ENCODE measurements at places on chromosomes 2 and 18. TPM values are rescaled to one million over a fixed set of nuclear protein-coding genes. Genes with fewer than 3 reads are reported as not detected.

DNA sequence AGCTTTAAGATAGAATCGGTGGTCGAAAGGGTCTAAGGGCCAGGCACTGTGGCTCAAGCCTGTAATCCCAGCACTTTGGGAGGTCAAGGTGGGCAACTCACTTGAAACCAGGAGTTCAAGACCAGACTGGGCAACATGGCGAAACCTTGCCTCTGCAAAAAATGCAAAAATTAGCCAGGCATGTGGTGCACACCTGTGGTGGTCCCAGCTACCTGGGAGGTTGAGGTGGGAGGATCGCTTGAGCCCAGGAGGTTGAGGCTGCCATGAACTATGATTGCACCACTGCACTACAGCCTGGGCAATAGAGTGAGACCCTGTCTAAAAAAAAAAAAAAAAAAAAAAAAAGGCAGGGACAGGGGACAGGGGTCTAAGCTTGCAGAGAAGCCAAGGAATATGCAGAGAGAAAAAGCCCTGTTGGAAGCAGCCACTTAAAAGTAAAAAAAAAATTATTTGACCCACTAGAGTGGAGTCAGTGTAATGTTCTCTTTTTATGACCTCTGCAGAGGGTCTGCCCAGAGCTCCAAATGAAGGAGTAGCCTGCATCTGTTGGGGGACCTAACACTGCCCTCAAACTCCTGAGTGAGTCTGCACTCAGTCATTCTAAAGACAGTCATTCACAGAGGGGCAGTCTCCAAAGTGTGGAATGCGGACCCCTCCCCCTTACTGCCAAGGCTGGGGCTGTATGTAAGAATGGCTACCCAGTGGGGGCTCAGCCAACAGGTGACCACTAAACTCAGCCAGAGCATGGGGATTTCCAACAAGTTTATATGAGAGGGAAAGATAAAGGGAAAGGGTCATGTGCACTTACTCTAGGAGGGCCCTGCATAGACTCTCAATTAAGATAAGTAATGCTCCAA, 118.5 kb upstream of the CDCA7 start:
- DNase-seq, result no peak

- no peak for DNase-seq
Observed at GRCh38 chr2:136255648-136256461, 137.9 kb upstream of the CXCR4 start.

- no peak for DNase-seq
Observed at GRCh38 chr2:130763405-130763804, 8.1 kb downstream of the AMER3 start.

GRCh38 chr18:5455674-5456073, 88.1 kb downstream of the EPB41L3 start:
- DNase-seq, result no peak

- no peak for DNase-seq
Observed at GRCh38 chr18:36389811-36390581, 92.5 kb downstream of the FHOD3 start.

- no peak for DNase-seq
Observed at GRCh38 chr18:14969500-14969899, 221.5 kb downstream of the ANKRD30B start.

The INHA gene
- total RNA-seq, result 75.2 TPM

GRCh38 chr2:174888146-174888545, 117.0 kb downstream of the CHN1 start:
- DNase-seq, result no peak

The LOXHD1 gene
- total RNA-seq, result 0.13 TPM

DNA sequence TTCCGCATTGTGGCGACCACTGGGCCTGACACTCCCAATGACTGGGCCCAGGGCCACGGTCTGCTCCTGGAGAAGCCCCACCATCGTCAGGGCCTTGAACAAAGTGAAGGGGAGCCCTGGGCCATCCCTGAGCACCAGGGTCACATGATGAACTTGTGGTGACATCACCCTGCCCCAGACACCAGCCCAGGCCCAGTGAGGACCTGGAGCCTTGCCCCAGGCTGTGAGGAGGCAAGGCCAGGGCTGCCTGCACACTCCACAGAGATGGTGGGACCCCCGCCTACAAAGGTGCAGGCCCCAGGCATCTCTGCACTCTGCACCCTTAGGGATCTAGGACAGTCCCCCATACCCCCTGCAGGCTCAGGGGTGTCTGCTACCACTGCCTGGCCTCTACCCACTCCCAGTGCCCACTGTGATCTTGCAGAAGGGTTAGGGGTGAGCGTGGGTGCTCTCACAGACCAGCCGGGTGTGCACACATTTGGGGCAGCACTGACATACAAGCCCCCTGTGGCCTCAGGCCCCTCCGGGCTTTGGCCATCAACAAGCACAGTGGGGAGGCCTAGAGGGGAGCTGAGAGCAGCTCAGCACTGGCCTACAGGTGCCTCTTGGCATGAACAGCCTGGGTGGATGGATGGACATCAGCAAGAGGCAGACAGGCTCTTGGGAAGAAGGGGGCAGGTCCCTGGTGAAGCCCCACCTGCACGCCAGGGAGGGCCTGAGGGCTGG, 624.0 kb upstream of the LRRTM4 start:
- no peak for DNase-seq

The USP37 gene
- total RNA-seq, result 17.6 TPM

- DNase-seq, result no peak
Observed at GRCh38 chr2:12010779-12011178, 264.3 kb downstream of the LPIN1 start.

DNA sequence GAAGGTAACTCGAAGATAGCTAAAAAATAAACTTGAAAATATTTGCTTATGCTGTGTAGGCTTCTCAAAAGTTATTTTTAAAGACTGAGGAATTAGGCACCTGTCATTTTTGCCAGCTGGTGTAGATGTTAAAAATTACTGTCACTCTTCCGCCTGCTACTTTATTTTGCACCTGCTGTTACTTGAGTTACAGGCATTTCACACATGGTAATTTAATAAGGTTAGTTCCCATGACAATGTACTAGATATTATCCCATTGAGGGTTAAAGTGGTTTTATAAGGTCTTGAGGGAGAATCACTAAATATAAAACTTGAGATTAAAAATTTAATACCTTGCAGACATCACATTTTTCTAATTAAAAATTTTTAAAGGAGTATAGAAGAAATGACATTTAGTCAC, 26.6 kb downstream of the MYL1 start:
- no peak for DNase-seq

The NCKAP5 gene
- total RNA-seq, result 1.7 TPM

The WNT6 gene
- total RNA-seq, result 1.6 TPM

- peak; percentile 17 for DNase-seq
Observed at GRCh38 chr2:120860579-120860922, 124.9 kb downstream of the GLI2 start.

DNA sequence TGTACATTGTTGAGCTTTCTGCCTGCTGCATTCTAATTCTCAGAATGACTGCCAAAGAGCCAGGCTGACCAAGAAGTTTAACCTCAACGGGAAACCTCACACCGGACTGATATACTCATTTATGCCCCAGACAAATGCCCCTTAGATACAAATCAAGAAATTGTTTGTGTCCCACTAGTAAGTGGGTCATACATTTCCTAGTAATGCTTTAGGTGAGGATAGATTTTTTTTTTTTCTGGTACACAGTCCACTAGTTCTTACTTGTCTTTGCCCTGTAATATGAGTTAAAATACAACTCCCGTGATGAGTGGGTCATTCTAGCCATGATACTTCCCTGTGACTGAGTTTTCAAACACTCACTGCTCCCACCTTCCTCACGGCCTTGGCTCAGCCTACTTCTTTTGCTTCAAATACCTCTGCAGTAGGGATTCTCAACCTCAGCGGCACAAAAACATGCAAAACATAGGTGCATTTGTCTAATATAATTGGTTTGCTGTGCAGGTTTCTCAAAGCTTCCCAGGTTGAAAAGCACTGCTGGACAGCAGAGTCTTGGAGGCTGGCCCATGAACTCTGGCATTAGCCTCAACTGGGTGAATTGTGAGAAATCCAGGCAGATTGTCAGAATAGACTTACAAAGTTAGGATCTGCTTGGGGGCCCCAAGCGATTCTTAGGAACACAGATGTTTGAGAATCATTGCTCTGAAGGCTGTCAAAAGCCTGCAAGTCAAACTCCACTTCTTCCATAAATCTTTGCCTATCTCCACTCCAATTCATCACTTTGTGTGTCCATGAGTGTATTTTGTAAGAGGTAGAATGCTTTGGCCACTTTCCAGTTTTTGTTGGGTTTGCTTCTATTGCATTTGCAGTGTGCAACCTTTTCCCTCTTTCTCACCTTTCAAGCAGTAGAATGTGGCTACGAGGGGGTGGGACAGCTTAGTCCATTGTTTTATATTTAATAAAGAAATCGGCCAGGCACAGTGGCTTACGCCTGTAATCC, 35.5 kb downstream of the TGIF1 start:
- no peak for DNase-seq

DNA sequence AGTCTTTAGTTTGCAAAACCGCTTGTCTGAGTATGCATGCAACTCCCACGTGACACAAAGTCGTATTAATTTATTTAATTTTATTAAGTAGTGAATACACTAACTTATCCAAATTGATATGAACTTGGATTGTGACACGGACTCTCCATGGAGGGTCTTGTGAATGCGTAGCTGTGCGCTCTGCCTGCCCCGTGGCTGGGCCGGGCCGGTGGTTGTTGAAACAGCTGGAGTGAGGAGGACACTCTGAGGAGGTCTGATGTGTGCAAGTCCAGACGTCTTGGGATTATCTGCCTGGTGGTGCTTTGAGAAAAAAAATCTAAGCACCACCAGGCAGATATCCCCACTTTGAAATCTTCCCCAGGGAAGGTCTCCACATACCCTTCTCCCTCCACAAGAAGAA, 41.0 kb upstream of the RBM44 start:
- no peak for DNase-seq

The NPPC gene
- total RNA-seq, result not detected

- no peak for DNase-seq
Observed at GRCh38 chr2:29123617-29124349, 8.6 kb downstream of the CLIP4 start.

- DNase-seq, result no peak
Observed at GRCh38 chr2:173903601-173904394, 61.4 kb downstream of the SP3 start.

The C2orf81 gene
- 9.9 TPM for total RNA-seq

GRCh38 chr2:95032341-95032740, 6.8 kb downstream of the MAL start:
- DNase-seq, result no peak

- no peak for DNase-seq
Observed at GRCh38 chr18:35019933-35020332, 21.3 kb upstream of the MAPRE2 start.

GRCh38 chr18:45413180-45413836, 202.0 kb upstream of the SLC14A2 start:
- no peak for DNase-seq

GRCh38 chr2:185145316-185146121, 547.2 kb downstream of the ZNF804A start:
- no peak for DNase-seq

The PROM2 gene
- total RNA-seq, result 5.1 TPM

- no peak for DNase-seq
Observed at GRCh38 chr2:142980246-142981068, 103.0 kb downstream of the KYNU start.

The PTH2R gene
- total RNA-seq, result not detected

DNA sequence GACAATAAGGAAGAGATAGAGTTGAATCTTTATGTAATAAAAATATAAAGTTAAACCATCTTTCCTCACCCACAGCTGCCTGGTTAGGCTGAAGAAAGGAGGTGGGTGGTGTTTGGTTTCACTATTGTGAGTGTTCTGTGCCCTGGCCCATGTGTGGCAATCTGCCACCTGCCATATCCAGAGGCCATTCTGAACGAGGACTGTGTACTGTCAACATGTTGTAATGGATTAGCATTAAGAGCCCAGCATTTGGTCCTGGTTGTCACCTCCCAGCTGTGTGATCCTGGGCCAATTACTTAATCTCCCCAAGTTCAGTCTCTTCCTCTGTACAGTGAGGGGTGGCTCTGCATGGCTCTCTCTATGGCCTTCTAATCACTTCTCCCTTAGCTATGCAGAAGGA, 118.2 kb upstream of the SEC11C start:
- DNase-seq, result no peak

- no peak for DNase-seq
Observed at GRCh38 chr2:224155896-224156295, 116.8 kb upstream of the SERPINE2 start.

- DNase-seq, result no peak
Observed at GRCh38 chr2:207458582-207458981, 71.2 kb upstream of the CREB1 start.

DNA sequence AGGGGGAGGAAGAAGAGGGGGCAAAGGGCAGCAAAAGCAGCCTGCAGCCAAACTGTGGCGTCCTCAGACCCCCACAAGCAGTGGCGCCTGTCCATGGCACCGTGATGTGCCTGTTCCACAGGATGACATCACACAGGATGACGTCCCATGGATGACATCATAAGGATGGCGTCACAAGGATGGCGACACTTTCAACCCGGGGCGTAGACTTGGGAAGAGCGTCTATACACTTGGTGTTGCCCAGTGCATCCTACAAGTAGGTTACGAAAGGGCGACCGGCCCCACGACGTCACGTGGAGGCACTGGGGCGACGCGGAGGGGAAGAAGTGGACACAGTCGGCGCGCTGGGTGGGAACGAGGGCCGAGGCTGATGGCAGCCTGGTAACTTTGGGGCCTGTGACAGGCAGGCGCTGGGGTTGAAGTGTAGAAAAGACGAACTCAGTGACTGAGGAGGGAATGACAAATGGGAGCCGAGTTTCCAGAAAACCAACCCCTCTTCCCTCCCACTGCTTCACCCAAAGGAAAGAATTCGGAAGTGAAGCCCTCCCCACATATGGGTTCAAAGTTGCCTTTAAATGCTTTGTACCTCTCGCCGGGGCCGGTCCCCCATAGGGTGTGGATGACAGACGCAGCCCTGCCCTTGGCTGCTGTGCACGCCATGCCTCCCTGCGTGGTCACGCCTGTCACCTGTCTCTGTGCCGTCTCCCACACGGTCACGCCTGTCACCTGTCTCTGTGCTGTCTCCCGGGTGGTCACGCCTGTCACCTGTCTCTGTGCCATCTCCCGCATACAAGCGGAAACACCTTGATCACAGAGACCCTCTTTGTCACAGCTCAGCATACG, 13.4 kb upstream of the KCNG2 start:
- no peak for DNase-seq

- DNase-seq, result no peak
Observed at GRCh38 chr2:79901161-79901560, 388.3 kb downstream of the CTNNA2 start.

The PLB1 gene
- 4.8 TPM for total RNA-seq

GRCh38 chr2:233453916-233454315, 99.6 kb downstream of the DGKD start:
- no peak for DNase-seq

The LRRTM1 gene
- 0.25 TPM for total RNA-seq

- DNase-seq, result no peak
Observed at GRCh38 chr2:41400088-41400665, 647.6 kb upstream of the PKDCC start.

GRCh38 chr2:216698895-216699294, 3.5 kb upstream of the IGFBP5 start:
- peak; percentile 50 for DNase-seq

DNA sequence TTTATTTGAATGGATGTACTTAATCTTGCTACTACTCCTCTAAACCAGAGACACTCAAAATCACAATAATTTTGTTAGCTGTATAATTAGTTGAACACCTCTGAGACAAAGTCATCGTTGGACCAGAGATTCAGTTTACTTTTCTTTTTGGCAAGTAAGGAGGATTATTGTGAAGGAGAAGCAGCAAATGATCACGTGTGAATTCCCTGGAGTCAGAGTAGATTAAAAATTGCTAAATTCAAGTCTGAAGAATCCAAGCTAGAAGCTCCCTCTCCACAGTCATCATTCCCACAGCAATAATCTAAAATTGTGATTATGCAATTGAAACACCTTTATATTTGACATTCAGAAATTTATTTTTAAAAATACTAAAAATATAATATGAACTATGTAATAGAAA, 484.4 kb downstream of the CMPK2 start:
- no peak for DNase-seq

Data from ovary (tissue), 10 donors.